ENCODE measurements at places on chromosomes 6 and 20.

DNA sequence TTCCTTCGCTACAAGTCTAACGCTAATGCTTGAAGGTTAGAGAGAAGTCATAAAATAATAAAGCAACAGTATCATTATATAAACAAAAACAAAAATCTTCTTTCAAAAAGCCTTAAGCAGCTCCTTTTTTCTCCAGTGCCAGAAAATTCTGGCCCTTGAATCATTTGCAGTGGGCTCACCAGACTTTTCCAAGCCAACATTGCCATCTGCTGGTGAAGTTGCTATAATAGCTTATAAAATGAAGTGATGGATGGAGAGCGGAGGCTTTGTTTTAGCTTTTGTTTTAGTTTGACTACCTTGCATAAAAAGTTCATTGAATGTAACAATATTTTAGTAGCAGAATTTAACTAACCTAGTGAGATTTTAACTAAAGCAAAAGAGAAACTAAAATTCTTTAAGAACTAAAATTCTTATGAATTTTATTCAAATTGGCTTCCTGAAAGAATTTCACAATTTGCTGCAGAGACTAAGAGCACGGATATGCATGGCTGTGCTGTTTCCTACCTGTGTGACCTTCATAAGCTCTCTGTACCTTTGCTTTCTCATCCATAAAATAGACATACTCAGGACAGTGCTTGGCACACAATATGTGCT, 44.8 kb upstream of the SLC2A12 start:
- DNase-seq, result peak; percentile 1

DNA sequence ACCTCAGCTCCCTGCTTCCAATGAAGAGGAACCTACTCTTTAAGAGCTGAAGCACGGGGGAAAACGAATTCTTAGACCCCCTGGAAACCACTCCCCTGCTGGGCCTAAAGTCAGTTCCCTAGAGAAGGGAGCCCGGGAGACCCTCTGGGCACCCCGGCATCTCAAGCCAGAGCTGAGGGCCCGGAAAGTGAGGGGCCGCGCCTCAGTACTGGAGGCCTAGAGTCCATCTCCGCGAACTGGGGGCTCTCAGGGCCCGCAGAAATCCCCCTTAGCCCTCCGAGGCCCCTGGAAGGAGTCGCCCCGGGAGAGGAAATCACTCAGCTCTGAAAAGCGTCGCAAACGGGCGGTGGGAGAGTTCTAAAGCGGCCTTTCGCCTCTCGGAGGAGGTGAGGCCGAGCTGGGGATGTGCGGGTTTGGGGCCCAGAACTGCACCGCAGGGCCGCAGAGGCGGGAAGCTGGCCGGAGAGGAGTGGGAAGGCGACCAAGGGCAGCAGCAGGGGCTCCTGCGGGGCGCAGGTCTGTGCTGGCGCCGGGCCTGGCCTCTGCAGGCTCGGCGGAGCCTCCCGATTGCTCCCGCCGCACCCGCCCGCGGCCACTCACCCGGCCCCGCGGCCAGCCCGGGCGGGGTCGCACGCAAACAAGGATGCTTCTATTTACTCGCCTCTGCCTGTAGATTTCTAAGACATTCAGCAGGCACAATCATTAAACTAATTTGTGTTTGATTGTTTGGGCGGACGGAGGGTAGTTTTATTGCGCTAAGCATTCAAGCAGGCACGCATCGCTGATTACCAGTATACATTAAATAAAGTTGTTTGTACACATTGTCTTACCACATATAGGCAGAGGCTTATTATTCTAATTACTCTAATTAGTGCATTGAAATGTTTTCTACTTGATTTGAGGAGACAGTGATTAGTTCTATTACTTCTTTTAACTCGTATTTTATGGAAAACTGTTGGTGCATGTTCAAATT, 9.2 kb downstream of the POU3F2 start:
- no peak for DNase-seq

DNA sequence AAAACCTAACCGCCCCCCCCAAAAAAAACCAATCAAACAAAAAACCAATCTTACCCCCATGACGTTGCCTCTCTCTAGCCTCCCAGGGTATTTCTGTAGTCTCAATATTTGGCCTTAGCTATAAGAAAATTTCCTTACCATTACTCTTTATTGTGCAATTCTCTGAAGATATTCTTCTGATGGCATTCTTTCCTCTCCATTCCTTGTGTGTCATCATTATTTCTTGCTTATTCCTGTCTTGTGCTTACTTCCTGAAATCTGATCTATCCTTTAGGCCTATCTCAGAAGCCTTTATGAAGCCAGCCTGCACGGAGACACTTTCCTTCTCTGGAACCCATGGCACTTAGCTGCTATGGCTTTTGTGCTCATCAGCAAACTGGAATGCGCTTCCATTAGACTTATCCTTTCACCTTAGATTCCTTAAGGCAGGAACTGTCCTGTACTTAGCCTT, 65.9 kb upstream of the DDR1 start:
- DNase-seq, result no peak

- no peak for DNase-seq
Observed at GRCh38 chr6:134680021-134680420, 269.9 kb downstream of the ALDH8A1 start.

DNA sequence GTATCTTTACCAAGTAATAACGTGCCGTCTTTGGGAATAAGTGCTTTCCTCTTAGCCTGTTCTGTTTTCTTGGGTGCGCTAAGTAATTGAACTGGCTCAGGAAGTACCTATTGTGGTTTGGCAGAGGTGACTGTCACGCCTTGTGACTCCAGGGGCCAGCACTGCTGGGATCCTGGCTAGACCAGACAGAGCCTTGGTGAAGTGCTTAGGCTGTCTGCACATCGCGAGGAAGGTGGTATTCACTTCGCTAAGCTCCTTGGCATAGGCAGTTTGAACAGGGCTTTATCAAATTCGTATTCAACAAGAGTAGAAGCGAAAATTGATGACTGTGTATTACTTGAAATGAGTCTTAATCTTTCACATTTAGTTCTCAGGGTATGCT, 17.6 kb downstream of the PRDM1 start:
- DNase-seq, result no peak

DNA sequence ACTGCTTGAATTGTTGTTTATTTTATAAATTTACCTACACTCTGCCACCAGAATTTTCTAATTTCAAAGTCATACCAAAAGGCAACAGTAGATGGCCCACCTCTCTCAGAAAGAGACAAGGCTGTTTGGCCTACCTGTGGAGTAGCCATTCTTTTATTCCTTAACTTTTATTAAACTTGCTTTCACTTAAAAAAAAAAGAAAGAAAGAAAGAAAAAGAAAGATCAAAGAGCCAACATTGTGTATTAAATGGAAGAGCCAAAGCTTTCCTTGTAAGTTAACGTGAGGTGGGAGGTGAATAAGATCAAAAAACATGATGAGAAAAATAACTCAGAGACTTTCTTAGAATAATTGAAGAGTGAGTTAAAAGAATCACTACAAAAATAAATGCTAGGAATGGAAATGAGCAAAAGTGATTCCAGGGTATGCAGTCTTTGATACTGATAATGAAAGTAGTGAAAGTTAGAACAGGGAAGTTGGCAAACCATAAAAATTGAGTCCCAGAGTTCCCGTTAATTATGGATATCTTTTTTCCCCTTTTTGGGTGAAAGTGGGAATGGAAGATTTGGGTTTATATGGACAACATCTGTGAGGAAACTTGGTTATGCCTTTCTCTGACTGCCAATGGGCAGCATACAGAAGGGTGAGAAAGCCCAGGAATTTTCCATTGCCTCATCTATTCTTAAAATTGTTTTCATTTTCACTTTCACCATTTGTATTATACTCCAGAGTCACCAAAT, 35.9 kb upstream of the MYB start:
- DNase-seq, result no peak

GRCh38 chr6:115668211-115668610, 392.5 kb downstream of the FRK start:
- no peak for DNase-seq

GRCh38 chr6:25192590-25193459, 86.3 kb upstream of the CARMIL1 start:
- no peak for DNase-seq

GRCh38 chr6:36319436-36319762, 17.3 kb downstream of the BNIP5 start:
- DNase-seq, result no peak

GRCh38 chr20:5608442-5609161, 141.6 kb upstream of the SHLD1 start:
- no peak for DNase-seq

DNA sequence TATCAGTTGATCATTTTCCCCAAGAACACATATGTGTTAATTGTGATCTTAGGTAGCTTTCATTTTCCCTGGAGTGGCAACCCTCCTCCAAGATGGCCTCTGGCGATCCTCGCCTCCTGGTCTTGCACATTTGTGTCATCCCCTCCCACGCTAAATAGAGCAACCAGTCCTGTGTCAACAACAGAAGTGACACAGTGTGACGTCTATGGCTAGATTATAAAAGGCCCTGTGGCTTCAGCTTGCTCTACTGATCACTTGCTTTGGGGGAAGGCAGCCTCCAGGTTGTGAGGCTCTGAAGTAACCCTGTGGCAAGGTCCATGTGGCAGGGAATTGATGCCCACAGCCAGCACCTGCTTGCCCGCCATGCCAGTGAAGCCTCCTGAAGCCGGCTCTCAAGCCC, 30.6 kb upstream of the PPP1R14C start:
- no peak for DNase-seq

DNA sequence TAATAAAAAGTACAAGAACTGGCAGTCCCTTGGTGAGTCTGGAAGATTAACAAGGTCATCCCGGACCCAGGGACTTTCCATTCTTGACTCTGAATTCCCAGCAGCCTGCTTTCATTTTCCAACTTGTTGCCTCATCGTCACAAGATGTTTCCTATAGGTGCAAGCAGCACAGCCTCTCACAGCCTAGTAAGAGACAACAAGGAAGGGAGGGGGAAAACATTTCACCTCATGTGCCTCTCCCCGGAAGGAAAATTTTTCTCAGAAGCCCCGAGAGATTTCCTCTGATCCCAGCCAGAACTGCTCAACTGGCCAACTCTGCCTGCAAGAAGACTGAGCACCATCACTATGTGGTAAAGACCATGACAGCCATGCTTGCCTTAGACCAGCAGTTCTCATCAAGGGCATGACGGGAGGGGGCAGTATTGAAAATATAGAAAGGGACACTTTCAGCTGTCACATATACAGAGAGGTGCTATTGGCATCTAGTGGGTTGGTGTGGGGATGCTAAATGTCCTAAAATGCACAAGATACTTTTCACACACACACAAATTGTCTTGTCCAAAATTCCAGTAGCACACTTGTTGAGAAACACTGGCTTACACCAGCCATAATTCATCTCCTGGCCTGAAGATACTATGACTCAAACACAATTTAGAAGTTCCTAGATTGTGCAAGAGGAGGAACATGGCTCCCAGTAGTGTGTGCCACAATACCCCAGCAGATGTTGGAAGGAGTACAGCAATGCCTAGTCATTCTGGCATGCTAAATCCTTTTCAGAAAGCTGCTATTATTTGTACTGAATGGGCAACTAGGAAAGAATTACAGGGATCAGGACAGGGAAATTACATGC, 10.8 kb upstream of the WTAP start:
- DNase-seq, result no peak

GRCh38 chr20:1651268-1652058, 6.1 kb downstream of the SIRPG start:
- no peak for DNase-seq

GRCh38 chr6:43009124-43009523, 4.6 kb downstream of the MEA1 start:
- DNase-seq, result no peak

- no peak for DNase-seq
Observed at GRCh38 chr20:11101696-11102095, 427.9 kb upstream of the JAG1 start.

DNA sequence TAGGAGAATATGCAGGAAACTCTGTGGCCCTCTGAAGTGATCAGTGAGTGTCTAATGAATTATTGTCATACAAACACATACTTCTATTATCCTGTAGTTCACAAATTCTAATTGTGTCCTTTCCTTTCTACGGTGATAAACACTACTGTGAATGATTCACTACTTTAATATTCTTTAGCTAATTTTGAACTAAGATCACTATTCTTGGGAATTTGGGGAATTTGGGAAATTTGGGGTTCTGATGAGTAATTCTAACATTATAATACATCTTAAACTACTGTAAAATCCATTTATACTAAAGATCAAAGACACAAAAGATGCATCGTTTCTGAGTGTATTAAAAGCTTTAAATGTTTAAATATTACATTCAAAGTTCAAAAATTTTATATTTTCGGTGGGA, 1287.2 kb upstream of the CITED2 start:
- no peak for DNase-seq

- DNase-seq, result no peak
Observed at GRCh38 chr6:142189057-142189456, 42.0 kb downstream of the VTA1 start.

DNA sequence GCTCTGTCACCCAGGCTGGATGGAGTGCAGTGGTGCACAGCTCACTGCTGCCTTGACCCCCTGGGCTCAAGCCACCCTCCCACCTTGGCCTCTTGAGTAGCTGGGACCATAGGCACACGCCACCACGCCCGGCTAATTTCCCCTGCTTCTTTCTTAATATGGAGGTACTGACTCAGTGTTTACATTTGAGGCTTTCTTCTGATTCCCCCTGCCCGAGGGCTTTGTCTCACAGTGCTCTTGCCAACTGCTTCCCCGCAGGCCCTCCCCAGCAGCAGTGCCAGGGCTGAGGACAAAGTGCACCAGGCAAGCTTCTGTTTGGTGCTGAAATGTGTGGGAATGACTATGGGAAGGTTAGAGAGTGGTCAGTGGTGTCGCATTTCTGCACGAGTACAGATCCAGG, 34.8 kb downstream of the NR2E1 start:
- no peak for DNase-seq

GRCh38 chr6:113433335-113433991, 423.7 kb upstream of the MARCKS start:
- no peak for DNase-seq

GRCh38 chr20:19909725-19910124, 107.4 kb upstream of the NAA20 start:
- peak; percentile 15 for DNase-seq

DNA sequence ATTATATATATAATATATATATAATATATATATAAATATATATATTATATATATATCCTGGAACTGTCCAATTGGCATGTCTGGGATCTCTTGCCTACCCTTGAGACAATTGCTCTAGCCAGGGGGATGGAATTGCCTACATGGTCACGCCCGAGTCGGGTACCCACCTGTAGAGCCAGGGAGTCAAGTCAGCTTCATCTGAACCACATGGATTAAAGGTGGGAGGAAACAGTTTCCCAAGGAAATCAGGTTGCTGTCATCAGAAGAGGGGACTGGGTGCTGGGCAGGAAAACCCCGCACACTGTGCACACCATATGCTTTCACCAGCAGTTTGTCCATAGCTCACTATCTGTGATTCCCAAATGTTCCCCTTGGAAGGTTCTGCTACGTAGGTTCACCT, 252.5 kb upstream of the NOX3 start:
- no peak for DNase-seq

Measured in amygdala (tissue), 56 donors.